EL (cell line): ENCODE measurements at places on chromosomes 6 and 20.
A peak's percentile ranks its signal among the peaks of the same experiment; 100 is the strongest.

- peak; percentile 75 for DNase-seq
These were observed 9.4 kb downstream of the DEFB132 start for GRCh38 chr20:266596-267562.

GRCh38 chr6:88663801-88664200 is 299.6 kb downstream of the RNGTT start:
- DNase-seq: no peak

DNA sequence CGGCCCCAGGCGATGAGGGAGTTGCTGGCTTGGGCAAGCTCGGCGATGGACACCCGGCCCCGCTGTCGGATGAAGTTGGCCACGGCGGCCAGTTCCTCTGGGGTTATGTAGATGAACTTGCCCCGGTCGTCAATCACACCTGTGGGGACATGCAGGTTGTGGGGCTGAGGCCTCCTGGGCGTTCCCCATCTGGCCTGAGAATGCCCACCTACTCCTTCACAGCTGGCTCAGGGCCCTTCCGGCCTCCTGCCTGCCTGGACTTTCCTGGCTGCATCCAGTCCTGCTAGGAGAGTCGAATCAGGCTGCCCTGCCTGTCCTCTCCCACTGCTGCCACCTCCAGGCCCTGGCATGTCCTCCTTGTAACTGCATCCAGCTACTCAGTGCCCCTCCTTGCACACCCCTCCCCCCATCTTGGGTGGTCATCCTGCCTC is 13.8 kb downstream of the DDRGK1 start:
- no peak for DNase-seq

DNA sequence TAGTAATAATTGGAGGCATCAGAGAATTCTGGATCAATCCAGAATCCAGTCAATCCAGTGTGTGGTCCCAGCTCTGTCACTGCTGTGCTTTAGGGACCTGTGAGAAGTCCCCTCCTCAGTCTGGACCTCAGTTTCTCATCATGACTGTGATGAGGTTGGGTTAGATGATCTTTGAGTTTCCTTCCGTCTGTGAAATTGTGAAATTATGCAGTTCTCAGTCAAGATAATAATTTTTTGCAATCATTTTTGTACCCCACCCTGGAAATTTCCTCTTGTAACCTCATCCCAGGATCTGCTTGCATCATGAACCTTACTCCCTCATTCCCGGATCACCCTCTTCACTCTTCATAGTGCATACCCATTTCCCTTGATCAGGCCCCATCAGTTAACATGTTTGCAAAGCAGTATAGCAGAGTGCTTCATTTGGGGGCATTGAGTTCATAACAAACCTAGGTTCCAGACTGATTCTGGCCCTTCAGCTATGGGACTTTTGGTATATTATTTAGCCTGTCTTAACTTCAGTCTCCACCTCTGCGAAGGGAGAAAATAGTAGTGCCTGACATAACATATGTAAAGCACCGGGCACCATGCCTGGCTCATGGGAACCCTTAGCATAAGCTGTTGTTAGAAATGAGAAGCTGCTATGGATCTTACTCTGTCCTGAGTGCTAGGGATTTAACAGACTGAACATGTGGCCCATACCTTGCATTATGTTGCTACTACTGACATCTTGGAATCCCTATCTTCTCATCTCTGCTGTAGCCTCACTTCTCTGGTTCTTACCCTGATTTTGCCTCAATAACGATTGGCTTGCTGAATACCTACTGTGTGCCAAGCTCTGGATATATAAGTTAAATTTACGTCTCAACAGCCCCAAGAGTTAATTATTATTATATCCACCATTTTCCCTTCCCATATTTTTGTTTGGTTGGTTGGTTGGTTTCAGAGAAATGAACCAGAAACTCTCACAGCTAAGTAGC is 1.3 kb downstream of the ZNF76 start:
- no peak for DNase-seq

DNA sequence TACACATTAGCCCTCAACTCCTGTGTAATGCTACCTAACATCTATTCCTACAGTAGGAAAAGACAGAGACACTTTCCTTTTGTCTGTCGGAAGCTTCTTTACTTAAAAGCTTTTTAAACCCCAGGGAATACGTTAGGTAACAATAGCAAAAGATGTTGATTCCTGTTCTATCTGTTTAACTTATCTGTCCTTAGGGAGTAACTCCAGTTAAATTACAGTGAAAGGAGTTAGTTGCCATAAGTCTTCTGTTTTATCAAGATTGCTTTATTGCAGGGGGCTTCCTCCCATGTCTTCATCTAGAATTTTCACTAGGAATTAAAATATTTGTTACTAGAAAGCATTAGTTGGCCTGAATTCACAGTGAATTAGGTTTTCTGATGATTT is 26.2 kb downstream of the TOP1 start:
- DNase-seq: no peak
